ENCODE measurements at places on chromosomes 16 and 17.

DNA sequence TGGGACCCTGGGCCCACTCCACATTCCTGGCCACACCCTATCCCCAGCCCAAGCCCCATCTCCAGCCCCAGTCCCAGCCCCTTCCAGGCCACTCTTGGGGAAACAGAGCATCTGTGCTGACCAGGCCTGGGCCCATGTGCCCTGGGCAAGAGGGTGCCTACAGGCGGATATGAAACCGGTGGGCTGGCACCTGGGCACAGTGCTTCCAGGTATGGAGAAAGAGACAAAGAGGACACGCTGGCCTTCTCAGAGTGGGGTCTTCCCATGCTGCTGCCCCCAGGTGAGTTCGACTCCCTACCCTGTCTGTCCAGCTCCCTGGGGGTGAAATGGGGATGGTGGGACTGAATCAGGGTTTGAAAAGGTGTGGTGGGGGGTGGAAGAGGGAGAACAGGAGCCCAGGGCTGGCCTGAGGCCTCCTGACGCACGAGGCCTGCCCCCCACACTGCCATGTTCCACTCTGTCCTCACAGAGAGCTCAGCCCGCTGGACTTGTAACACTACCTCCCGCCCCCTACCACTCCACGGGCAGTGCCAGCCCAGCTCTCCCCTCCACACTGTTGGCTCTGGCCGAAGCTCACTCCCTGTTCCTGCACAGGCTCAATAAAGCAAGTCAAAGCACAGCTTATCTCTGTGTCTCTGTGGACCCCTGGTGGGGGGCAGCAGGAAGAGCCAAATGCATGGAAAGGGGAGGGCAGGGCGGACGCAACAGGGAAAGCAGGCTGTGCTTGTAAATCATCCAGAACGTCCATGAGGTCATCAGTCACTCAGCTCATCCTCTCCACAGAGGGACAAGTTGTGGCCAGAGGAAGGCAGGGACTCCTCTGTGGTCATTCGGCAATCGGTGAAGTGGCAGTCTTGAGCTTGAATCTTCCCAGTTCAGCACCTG is 71.1 kb upstream of the TMEM97 start:
- H3K4me3 ChIP-seq, result no peak overlapping the region
- H3K4me1 ChIP-seq, result no peaks in the 10 kb centered on the region
- H3K27me3 ChIP-seq, result peaks cover 5% of the 10 kb centered on the region
- no peaks in the 10 kb centered on the region for H3K36me3 ChIP-seq
- DNase-seq, result no peak
- no peak overlapping the region for H3K27ac ChIP-seq

DNA sequence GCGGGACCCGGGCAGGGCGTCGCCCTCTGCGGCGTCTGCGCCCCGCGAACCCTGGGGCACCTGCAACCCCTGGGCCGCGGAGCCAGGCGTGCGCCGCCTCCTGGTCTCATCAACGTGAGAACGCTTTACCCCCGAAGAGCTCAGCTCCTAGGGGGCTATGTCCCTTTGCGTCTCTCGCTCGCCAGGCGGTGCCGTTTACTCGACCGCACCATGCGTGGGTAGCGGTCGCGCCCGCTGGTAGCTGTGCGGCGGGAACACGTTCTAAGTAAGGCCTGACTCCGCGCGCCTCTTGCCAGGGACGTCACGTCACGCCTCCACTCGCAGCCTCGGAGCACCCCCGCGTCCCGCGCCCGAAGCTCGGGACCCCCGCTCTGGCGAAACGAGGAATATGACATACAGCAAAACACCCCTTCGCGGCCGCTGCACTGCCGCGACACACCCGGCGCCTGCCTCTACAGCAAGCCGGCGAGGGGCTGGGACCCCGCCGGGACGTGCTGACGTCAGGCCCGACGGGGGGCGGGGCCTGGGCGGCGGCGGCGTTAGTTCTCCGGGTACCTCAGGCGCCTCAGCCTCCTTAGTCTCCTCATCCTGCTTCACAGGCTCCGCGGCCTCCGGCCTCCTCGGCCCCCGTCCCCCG is at the start of gene RAB11FIP3:
Gene RAB11FIP3, plus strand, starts transcription at position 568 of the 637 bp plus-strand sequence. CDS start 358 bp downstream, outside the sequence.
- H3K4me3 ChIP-seq, result peak within 1 kb of the TSS; percentile 86
- peak within 1 kb of the TSS; percentile 96 for H3K27ac ChIP-seq
- H3K4me1 ChIP-seq, result peaks cover 14% of the 10 kb centered on the region
- H3K27me3 ChIP-seq, result no peaks in the 10 kb centered on the region
- H3K36me3 ChIP-seq, result no peaks in the 10 kb centered on the region

- no peak overlapping the region for H3K4me3 ChIP-seq
- peaks cover 16% of the 10 kb centered on the region for H3K36me3 ChIP-seq
- H3K27me3 ChIP-seq, result no peaks in the 10 kb centered on the region
These were observed 11.4 kb downstream of the KRABD2 start for GRCh38 chr17:8365143-8365542.

DNA sequence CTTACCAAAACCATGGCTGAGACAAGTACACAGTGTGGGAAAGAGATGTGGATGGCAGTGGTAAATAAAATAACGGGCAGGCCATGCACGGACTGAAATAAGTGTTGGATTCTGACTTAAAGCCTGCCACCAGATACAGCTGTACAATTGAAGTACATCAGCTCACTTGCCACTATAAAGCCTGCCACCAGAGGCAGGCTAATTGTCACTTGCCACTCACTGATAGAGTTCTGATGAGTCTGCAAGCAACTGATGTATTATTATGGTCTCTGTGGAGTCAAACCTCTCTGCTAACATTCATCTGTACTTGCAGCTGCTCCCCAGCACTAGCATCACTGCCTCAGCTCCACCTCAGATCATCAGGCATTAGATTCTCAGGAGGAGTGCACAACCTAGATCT is 93.0 kb downstream of the CYTH1 start:
- H3K4me1 ChIP-seq, result no peaks in the 10 kb centered on the region
- H3K27ac ChIP-seq, result no peak overlapping the region
- H3K27me3 ChIP-seq, result no peaks in the 10 kb centered on the region

- H3K27ac ChIP-seq, result no peak overlapping the region
- no peaks in the 10 kb centered on the region for H3K27me3 ChIP-seq
- DNase-seq, result no peak
- H3K4me3 ChIP-seq, result no peak overlapping the region
- H3K4me1 ChIP-seq, result no peaks in the 10 kb centered on the region
- peaks cover 8% of the 10 kb centered on the region for H3K36me3 ChIP-seq
These were observed 12.0 kb downstream of the FAM83G start for GRCh38 chr17:18992454-18993130.

DNA sequence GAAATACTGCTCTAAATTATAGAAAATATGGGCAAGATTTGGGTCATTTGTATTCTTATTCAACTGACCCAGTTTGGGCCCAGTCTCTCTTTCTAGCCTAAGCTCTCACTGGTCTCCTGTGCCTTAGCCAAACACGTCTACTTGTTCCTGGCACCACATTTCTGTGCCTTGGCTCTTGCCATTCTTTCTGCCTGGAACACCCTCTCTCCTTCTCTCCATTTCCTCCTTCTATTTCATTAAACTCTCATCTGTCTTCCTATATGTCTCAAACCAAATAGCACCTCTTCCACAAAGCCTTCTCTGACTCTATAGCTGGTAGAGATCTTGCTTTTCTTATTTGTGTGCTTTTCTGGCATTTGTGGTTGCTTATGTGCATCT is 37.7 kb upstream of the NUFIP2 start:
- H3K4me3 ChIP-seq, result no peak overlapping the region
- no peaks in the 10 kb centered on the region for H3K27me3 ChIP-seq
- H3K27ac ChIP-seq, result no peak overlapping the region
- H3K36me3 ChIP-seq, result no peaks in the 10 kb centered on the region
- H3K4me1 ChIP-seq, result no peaks in the 10 kb centered on the region
- no peak for DNase-seq
